Osteocyte (in vitro differentiated cells): ENCODE measurements at places on chromosomes 13 and 19. TPM values are rescaled to one million over a fixed set of nuclear protein-coding genes. Genes with fewer than 3 reads are reported as not detected.
A peak's percentile ranks its signal among the peaks of the same experiment; 100 is the strongest.

The RYR1 gene
- 0.03 and 0.50 TPM in 2 replicates for total RNA-seq

The NALCN gene
- total RNA-seq = 58.3 and 58.8 TPM in 2 replicates

The CACNG6 gene
- not detected in 2 replicates for total RNA-seq

The C19orf38 gene
- total RNA-seq = 0.27 TPM in 1 of 2 replicates, not detected in the other

The PRR19 gene
- total RNA-seq = 2.0 and 2.2 TPM in 2 replicates

The TNPO2 gene
- total RNA-seq = 79.0 and 93.3 TPM in 2 replicates

The ADAMTS10 gene
- 86.5 and 96.2 TPM in 2 replicates for total RNA-seq

The CCNA1 gene
- not detected in 2 replicates for total RNA-seq

- H3K4me1 ChIP-seq = no peaks in the 10 kb centered on the region
- no peak overlapping the region for H3K4me3 ChIP-seq
- peak; percentile 84 for DNase-seq
- no peak overlapping the region for H3K27ac ChIP-seq
- H3K36me3 ChIP-seq = no peaks in the 10 kb centered on the region
- H3K27me3 ChIP-seq = no peaks in the 10 kb centered on the region
These were observed 96.1 kb downstream of the WTIP start for GRCh38 chr19:34577531-34578101.

GRCh38 chr13:112220925-112221324, 154.0 kb downstream of the SOX1 start:
- H3K4me1 ChIP-seq = no peaks in the 10 kb centered on the region
- no peak overlapping the region for H3K27ac ChIP-seq
- DNase-seq = no peak
- H3K36me3 ChIP-seq = no peaks in the 10 kb centered on the region
- no peak overlapping the region for H3K4me3 ChIP-seq

- DNase-seq = no peak
- peak overlapping the region; percentile 82 for H3K4me3 ChIP-seq
- peak overlapping the region; percentile 81 for H3K27ac ChIP-seq
- H3K27me3 ChIP-seq = no peaks in the 10 kb centered on the region
These were observed 1.2 kb downstream of the CIRBP start for GRCh38 chr19:1270213-1270853.

DNA sequence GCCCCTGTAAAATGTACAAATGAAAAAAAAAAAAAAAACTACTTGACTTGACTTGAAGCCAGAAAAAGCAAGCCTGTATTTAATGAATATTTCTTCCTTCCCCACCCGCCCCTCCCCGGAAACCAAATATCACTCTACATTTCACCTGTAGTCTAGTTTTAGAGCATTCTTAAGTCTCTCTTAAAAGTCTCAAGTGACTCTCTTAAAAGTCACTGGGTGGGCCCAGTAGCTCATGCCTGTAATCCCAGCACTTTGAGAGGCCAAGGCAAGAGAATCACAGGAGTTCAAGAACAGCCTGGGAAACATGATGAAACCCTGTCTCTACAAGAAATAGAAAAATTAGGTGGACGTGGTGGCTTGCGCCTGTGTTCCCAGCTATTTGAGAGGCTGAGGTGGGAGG, 72.0 kb downstream of the TSC22D1 start:
- H3K27ac ChIP-seq = no peak overlapping the region
- no peak for DNase-seq
- H3K4me1 ChIP-seq = peaks cover 8% of the 10 kb centered on the region
- H3K36me3 ChIP-seq = peaks cover 17% of the 10 kb centered on the region
- no peaks in the 10 kb centered on the region for H3K27me3 ChIP-seq
- no peak overlapping the region for H3K4me3 ChIP-seq

DNA sequence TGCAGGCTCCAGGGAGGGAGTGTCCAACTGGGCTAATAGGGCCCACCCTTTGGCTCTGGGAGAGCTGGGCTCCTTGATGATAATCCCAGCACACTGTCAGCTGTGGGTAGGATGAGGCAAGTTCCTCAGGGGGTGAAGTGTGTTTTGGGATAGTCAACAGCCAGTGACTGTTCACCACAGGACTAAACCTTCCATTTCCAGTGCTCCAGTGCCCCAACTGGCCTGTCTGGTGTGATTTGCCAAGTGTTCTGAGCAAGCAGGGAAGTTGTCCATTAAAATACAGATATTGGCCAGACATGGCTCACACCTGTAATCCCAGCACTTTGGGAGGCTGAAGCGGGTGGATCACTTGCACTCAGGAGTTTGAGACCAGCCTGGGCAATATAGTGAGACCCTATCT, 150.9 kb downstream of the TM9SF2 start:
- no peak for DNase-seq
- no peaks in the 10 kb centered on the region for H3K36me3 ChIP-seq
- no peak overlapping the region for H3K27ac ChIP-seq
- no peak overlapping the region for H3K4me3 ChIP-seq
- no peaks in the 10 kb centered on the region for H3K27me3 ChIP-seq

GRCh38 chr19:44796701-44797115, 12.2 kb upstream of the BCAM start:
- H3K27ac ChIP-seq = peak overlapping the region; percentile 27
- H3K36me3 ChIP-seq = no peaks in the 10 kb centered on the region
- no peaks in the 10 kb centered on the region for H3K27me3 ChIP-seq
- DNase-seq = no peak
- H3K4me1 ChIP-seq = peaks cover 6% of the 10 kb centered on the region

DNA sequence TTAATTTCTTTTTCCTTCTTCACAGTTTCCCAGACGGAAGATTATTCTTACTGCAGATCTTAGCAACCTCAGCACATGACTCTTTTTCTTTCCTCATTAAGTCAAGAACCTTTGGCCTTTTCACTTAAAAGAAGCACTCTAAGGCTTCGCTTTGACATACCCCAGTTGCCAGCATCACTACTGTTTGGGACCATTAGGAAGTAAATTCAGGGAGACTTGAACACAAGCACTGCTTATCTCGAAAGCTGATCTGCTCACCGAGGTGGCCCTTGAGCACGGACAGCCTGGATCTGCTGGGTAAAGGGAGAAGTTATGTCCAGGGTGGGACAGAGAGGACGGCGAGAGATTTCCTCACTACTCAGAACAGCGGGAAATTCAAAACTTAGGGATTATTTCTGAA, 151.4 kb upstream of the RNF113B start:
- H3K36me3 ChIP-seq = peaks cover 7% of the 10 kb centered on the region
- H3K27me3 ChIP-seq = no peaks in the 10 kb centered on the region
- DNase-seq = no peak
- H3K27ac ChIP-seq = peak overlapping the region; percentile 76
- H3K4me3 ChIP-seq = no peak overlapping the region
- peaks cover 85% of the 10 kb centered on the region for H3K4me1 ChIP-seq

DNA sequence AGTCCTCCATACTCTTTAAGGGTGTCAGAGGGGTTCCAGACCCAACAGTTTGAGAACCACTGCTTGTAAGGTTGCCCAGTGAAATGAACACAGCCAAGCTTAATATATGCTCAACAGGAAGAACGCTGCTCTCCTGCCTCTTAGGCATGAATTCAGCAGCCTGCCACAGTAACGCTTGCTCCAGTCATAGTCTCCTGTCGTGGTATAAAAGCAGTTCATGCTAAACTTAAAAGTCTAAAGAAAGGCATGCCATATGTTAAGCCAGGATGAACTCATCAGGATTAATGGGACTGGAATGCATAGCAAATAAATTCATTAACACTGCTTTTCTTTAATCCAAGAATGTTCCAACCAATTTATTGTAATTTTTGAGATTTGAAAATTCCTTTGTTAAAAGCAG, 38.7 kb downstream of the SLC7A1 start:
- no peaks in the 10 kb centered on the region for H3K27me3 ChIP-seq
- peaks cover 11% of the 10 kb centered on the region for H3K36me3 ChIP-seq
- peaks cover 11% of the 10 kb centered on the region for H3K4me1 ChIP-seq
- no peak overlapping the region for H3K4me3 ChIP-seq

DNA sequence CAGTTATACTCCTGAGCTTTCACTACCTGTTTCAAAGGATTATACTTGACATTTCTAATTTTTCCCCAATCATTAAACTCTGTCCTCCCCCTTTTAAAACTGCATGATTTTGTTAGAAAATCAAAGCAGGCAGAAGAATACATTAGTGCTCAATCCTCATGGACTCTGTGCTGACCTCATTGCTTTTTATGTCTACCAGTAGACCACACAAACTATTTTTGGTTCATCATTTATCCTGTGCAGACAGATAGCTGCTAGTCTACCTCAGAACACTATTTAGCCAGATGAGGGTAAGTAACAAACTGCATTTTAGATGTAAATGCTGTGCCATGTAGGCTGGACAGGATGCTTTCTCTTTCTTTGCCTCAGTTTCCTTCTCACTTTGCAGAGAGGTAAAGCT, 235.9 kb downstream of the DCT start:
- no peak overlapping the region for H3K27ac ChIP-seq
- H3K36me3 ChIP-seq = peaks cover 10% of the 10 kb centered on the region
- no peak for DNase-seq
- no peaks in the 10 kb centered on the region for H3K27me3 ChIP-seq
- H3K4me1 ChIP-seq = peaks cover 23% of the 10 kb centered on the region
- H3K4me3 ChIP-seq = no peak overlapping the region

GRCh38 chr19:33679696-33680095, 57.9 kb downstream of the CHST8 start:
- DNase-seq = no peak
- no peaks in the 10 kb centered on the region for H3K36me3 ChIP-seq
- no peak overlapping the region for H3K27ac ChIP-seq

GRCh38 chr19:48795055-48795684, 15.7 kb downstream of the BCAT2 start:
- H3K27me3 ChIP-seq = no peaks in the 10 kb centered on the region
- H3K4me1 ChIP-seq = peaks cover 31% of the 10 kb centered on the region
- no peaks in the 10 kb centered on the region for H3K36me3 ChIP-seq
- peak overlapping the region; percentile 97 for H3K27ac ChIP-seq
- DNase-seq = peak; percentile 97

DNA sequence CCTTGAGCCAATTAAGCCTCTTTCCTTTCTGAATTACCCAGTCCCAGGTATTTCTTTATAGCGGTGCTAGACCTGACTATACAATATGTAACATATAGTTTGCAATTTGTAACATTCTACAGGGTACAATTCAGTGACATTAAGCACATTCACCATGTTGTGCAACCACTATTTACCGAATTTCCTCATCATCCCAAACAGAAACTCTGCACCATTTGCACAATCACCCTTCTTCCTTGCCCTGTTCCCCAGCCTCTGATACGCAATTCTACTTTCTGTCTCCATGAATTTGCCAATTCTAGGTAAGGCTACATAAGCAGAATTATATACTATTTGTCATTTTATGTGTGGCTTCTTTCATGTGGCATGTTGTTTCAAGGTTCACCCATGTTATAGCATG, 13.7 kb upstream of the SIGLEC10 start:
- H3K27me3 ChIP-seq = no peaks in the 10 kb centered on the region
- no peak overlapping the region for H3K4me3 ChIP-seq
- H3K27ac ChIP-seq = no peak overlapping the region
- H3K36me3 ChIP-seq = no peaks in the 10 kb centered on the region
- no peaks in the 10 kb centered on the region for H3K4me1 ChIP-seq

DNA sequence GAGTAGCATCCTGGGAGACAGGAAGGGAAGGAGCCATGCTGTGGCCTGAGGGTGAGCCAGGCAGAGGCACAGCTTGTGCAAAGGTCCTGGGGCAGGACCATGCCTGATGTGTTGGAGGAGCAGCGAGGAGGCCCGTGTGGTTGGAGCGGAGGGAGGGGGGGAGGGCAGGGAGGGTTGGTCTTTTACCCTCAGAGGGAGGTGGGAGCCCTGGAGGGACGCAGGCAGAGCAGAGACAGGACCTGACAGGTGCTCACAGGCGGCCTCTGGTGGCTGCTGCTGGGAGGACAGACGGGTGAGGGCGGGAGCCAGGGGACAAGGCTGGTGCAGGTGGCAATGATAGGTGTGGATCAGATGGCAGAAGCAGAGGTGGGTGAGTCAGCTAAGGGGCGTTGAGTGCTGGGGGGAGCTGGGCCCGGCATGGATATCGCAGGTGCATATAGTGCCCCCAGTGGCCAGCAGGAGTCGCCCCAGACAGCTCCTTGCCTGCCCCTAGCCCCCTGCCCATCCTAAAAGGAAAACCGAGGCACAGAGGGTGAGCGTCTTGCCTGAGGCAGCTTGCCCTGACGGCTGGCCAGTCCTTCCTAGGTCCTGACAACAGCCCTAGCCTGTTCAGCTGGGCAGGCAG, 9.8 kb upstream of the GNA15 start:
- no peaks in the 10 kb centered on the region for H3K27me3 ChIP-seq
- peaks cover 3% of the 10 kb centered on the region for H3K36me3 ChIP-seq
- no peak for DNase-seq
- no peak overlapping the region for H3K4me3 ChIP-seq
- H3K27ac ChIP-seq = no peak overlapping the region
- H3K4me1 ChIP-seq = peaks cover 2% of the 10 kb centered on the region

DNA sequence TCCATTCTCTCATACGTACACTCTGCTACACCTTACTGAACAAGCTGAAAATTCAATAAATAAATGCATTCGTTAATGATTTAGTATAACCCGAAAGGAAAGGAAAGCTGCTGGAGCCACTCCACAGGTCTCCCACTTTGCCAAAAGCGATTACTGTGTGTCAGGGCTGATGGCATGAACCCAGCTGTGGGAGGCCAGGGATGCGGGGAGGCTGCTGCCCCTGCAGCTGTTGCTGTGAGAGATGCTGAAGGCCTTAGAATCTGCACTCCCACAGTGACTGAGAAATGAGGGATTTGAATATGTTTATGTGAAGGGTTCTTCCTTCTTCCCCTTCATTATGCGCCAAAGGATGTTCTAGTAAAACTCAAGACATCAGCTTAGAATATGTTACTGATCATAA, 58.7 kb upstream of the NBEA start:
- DNase-seq = no peak
- H3K4me1 ChIP-seq = no peaks in the 10 kb centered on the region
- no peak overlapping the region for H3K4me3 ChIP-seq
- peaks cover 18% of the 10 kb centered on the region for H3K27me3 ChIP-seq
- no peaks in the 10 kb centered on the region for H3K36me3 ChIP-seq

DNA sequence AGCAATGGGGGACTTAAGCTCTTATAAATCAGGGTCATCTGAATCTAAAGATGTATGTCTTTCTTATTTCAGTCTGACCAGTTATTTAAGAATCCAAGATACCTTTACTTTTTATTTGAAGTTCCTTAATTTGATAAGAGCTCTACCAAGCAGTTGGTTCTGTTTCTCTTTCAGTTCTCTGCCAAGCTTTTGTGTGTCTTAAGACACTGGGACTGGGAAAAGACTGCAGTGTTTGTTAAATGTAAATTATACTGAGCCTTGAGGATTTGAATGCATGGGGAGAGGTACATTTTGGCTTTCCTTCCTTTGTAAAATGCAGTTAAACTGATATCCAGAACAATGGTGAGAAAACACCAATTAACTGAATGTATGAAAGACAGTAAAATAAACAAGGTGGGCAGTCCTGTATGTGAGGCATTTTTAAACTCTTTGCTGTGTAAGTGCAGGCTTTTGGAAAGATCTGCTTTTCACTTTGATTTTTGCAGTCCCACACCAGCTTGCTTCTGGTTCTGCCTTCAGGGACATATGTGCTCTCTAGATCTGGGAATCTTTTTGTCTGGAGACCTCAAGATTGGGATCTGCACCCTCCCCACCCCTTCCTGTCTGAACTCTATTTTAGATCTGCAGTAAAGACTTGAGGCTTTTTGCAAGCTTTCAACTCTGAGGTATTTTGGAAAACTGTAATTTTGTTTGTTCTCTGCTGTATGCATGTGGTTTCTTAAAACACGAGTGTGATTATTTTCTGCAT, 77.6 kb downstream of the LRCH1 start:
- H3K4me3 ChIP-seq = no peak overlapping the region
- no peaks in the 10 kb centered on the region for H3K27me3 ChIP-seq
- no peak for DNase-seq
- peaks cover 35% of the 10 kb centered on the region for H3K4me1 ChIP-seq
- H3K36me3 ChIP-seq = peaks cover 4% of the 10 kb centered on the region
